AG09319 (cell line): ENCODE measurements at places on chromosomes 6 and 20.

- DNase-seq = no peak
These were observed 185.1 kb upstream of the HDDC2 start for GRCh38 chr6:125486881-125487280.

DNA sequence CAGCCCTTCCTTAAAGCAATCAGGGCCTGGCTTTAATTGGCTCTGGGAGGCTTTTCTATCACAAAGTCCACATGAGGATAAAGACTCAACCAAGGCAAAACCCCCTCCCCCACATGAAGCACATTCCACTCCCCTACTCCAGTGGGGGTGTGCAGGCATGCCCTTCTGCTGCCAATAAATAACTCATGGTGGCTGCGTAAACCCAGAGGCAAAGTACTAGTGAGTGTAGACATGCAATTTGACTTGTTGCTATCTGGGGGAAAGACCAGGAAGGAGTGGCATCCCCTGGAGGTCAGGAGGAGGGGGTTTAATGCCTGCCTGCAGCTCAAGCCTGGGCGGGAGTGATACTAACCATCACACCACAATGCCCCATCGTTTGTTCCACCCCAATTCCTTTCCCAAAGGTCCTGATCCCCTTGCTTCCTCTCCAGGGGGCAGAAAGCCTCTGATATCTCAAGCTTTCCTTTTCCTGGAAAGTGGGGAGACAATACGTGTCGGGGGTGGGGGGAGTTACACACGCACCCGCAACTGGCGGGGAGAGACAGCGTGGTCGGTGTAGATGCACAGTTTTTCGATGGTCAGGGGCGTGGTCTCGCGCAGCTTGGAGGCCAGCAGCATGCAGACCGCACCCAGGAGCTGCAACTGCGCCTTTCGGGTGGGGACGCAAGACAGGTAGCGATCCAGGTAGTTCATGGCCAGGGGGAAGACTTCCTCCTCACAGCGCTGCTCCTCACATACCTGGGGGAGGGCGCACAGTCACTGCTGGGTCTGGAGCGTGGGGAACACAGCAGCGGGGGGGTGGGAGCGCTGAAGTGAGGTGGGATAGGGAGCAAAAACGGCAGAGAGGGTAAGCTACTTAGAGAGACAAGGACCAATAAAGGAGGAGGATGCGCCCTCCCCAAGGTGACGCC lies 1.5 kb downstream of the CCND3 start:
- DNase-seq = no peak

- DNase-seq = no peak
These were observed 235.7 kb downstream of the DOK5 start for GRCh38 chr20:54711071-54711470.

GRCh38 chr20:38162878-38163875 lies 1.9 kb downstream of the TGM2 start:
- DNase-seq = no peak

DNA sequence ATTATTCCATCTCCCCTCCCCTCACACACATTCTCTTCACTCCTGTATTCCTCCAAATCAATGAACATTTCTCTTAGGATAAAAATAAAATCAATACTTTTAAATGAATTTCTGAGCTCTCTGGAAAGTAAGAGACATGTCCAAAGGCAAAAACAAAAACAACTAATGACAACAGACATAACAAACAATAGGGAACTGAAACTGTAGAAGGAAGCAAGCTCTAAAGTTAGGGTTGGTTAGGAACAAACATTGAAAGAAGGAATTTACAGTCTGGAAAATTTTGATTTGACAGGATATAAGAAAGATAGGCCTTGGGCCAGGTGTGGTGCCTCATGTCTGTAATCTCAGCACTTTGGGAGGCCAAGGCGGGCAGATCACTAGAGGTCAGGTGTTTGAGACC lies 17.5 kb upstream of the MYCT1 start:
- no peak for DNase-seq

- no peak for DNase-seq
These were observed 21.9 kb upstream of the SLC17A4 start for GRCh38 chr6:25732468-25733198.

DNA sequence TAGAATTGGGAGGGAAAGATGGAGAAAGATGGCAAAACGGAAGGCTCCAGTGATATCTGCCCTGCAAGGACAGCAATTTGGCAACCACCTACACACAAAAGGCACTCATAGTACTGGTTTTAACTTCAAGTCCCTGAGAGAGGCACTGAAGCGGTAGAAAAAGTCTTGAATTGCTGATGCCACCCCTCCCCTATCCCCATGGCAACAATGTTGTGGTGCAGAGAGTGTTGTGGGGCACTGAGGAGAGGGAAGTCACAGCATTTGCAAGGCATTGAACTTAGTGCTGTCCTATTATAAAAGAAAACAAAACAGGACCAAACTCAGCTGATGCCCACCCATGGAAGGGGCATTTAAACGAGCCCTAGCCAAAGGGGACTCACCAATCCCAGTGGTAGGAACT lies 343.7 kb downstream of the HAO1 start:
- DNase-seq = no peak

DNA sequence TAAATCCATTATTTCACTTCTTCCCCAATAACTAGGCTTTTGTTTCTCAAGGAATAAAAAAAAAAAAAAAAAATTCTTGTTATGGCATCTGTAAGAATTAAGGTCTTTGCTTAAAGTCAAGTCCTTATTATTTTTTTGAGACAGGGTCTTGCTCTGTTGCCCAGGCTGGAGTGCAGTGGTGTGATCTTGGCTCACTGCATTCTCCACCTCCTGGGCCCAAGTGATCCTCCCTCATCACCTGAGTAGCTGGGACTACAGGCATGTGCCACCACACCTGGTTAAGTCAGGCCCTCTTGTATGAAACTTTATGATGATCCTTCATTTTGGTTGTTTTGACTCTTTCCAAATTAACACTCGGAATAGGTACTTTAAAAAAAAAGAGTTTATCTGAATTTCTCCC lies 17.3 kb downstream of the DSTN start:
- DNase-seq = no peak

DNA sequence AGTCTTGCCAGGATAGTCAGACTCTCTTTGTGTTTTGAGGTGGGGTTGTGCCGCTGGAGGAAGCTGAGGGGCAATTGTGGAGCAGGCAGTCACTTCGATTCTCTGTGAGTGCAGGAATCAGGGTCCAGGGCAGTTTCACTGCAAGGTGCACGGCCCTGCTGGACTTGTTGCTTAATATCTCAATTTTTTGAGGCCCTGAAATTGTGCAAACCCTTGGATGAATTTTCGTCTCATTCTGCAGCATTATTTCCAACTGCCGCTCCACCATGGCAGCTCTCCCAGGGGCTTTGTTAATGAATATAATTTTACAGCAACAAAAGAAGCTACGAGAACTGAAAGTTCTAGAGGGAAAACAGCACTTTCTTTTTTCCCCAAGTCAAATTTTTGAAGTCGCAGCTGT lies 531.9 kb downstream of the QKI start:
- no peak for DNase-seq
